B cell (primary cell): ENCODE measurements at places on chromosomes 3 and 15.

GRCh38 chr15:26043018-26043417, 179.9 kb upstream of the ATP10A start:
- DNase-seq = no peak

DNA sequence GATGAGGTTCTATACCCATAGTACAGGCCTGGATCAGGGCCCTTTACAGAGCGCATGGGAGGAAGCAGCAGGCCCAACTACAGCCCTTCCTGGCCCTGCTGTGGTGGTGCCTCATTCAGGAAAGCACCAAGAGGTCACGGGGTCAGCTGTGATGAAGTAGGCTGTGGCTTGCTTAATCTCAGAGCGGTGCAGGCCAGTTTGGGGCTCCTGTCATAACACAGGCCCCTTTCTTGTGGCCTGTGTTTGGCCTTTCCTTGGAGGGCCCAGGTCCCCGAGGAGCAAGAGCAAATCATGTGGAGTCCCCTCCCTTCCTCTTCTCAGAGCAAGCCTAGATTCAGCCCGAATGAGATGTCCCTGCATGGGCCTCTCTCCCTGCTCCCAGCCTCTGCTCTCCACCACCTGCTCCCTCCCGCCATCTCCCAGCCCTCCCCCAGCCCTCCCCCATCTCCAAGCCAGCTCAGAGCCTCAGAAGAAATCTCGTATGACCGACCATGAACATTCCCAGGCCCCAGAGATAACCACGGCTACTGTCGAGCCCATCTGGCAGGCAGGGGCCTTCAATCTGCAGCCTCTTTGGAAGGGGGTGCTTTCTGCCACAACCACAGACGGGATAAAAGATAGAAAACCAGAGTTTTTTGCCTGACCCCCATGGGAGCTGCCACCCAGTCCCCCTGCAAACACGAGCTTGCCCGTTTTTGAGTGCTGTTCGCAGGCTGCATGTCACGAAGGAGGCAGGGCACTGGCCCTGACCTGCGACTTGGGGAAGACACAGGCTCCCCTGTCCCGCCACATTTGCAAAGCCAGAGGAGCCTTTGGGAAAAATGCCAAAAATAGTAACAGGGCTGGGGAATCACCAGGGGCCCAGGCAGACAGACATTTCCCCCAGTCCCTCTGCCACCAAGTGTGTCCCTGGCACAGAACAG, 32.3 kb upstream of the DUSP7 start:
- DNase-seq = no peak

DNA sequence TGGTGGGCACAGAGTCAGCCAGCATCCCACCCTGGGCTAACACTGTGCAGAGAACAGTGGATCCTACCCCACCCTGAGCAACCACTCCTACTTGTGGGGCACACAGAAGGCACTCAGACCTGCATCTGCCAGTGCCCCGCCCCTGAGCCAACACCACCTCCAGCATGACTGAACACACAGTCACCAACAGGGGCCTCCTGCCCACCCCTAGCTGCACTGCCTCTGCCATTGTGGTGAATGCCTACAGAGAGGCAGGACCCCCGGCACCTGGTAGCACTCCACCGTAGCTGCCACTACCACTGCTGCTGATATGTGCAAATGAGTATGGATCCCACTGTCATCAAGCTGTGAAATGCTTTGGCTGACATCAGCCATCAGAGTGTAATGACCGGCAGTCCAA, 123.1 kb downstream of the ADAMTSL3 start:
- no peak for DNase-seq

DNA sequence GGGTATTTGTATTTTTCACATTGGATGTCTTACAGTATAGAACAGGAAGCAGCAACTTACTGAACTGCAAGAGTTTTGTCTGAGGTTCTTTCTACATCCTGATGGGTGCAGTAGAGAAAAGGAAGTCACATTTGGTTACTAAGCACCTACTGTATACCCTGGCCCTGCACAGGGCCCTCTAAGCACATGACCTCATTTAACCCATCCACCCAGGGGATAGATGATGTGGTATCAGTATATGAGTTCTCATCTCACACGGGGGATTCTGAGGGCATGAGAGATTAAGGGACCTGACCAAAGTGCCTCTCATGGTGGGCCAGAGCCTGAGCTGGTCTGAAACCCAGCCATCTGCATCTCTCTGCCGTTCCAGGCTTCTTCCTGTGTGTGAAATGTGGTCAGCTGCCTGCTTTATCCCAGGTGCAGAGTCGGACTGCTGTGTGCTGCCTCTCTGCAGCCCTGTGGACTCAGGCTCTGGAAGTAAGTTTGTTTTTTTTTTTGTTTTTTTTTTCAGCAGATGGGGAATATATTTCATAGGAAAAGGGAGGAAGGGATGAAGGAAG, 17.9 kb downstream of the SLC6A11 start:
- DNase-seq = no peak

GRCh38 chr3:148716657-148717056, 19.0 kb downstream of the AGTR1 start:
- DNase-seq = no peak

DNA sequence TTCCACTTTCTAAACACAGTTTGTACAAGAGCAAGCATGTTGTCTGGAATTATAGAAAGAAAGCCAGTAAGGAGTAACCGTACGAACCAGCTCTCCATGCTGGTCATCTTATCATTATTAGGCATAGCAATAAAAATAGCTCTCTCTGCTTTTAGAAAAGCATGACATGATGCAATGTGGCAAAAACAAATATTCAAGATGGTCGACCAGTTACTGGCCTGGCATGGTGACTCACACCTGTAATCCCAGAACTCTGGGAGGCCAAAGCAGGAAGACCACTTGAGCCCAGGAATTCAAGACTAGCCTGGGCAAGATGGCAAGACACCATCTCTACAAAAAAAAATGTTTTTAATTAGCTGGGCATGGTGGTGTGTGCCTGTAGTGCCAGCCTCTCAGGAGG, 2.6 kb upstream of the MAP4 start:
- no peak for DNase-seq

- DNase-seq = no peak
Measured at GRCh38 chr3:117556646-117557407, 847.2 kb downstream of the TUSC7 start.

GRCh38 chr3:108342837-108343486, 46.6 kb downstream of the HHLA2 start:
- DNase-seq = no peak

GRCh38 chr15:73927003-73927475, 777 bp downstream of the LOXL1 start:
- DNase-seq = no peak

GRCh38 chr3:62028236-62028635, 345.1 kb downstream of the FEZF2 start:
- DNase-seq = no peak

DNA sequence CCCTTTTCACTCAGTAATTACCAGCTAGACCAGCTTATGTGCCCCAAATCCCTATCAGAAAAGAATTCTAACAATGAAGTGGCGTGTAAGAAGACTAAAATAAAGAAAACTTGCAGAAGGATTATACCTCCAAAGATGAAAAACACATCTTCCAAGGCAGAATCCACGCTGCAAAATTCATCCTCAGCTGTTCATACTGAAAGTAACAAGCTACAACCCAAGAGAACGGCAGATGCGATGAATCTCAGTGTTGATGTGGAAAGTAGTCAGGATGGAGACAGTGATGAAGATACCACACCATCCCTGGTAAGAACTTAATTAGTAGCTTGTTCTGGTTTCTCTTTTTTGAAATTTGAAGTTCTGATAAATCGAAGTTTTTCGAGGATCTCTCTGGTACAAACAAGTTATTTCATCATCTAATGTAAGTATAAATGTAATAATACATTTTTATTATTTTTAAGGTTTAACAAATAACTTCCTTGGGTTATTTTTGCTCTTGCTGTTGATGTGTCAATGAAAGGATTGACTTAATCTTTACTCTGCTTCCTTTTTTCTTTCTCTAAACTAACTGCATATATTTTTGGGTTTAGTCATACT, 1.4 kb downstream of the WDR76 start:
- no peak for DNase-seq

DNA sequence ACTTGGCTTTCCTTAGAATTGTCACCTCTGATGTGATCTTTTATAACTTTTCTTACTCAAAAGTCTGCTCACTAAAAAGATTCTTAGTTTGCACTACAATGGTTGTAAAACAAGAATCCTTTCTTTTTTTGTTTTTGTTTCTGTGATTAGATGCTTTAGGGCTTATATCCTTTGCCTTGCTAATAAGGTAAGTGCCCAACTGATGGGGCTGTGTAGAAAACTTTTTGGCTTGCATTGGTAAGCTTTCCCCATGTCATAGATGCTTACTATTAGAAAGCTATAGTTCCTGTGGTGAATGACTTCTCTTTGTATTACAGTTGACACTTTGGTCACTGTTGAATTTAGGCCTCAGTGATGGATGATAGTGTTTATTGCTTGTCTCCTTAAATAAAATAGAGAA, 5.1 kb downstream of the ABHD5 start:
- DNase-seq = no peak
